ENCODE measurements at places on chromosomes 16 and 17. TPM values are rescaled to one million over a fixed set of nuclear protein-coding genes. Genes with fewer than 3 reads are reported as not detected.

DNA sequence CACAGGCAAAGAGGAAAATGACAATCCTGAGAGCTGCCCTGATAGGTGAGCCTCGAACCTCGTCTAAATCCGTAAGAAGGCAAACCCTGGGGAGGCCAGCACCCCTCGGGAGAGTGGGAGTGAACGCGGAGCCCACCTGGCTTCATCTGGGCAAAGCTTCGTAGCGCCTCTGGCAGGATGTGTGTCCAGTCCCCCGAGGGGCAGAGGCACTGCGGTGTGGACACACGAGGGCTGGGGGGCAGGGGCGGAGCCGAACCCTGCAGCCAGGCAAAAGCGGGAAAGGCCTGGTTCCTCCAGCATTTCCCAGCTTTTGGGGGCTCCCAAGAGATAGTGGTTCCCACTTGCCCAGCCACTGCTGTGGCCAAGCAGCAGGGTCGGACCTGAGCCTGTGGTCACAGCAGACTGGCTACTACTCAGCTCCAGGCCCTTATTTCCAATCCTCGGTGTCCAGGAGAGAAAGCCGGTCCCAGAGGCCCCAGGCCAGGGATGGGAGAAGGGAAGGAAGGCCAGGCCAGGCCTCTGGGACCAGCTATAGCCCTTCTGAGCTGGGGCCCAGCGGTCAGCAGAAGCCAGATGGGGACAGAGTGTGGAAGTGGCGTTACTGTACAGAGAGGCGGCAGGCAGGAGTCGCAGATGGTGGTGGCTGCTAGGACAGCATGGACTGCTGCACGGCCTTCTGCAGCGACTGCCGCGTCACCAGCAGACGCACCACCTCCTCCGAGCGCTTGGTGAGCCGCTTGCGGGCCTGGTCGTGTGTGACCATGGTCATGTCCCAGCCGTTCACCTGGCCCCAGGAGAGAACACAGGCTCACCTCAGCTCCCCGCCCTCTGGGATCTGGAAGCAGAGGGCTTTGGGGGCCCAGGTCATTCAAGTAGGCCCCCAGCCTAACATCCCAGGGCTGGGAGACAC lies 5.0 kb downstream of the TAX1BP3 start:
- no peak for DNase-seq

DNA sequence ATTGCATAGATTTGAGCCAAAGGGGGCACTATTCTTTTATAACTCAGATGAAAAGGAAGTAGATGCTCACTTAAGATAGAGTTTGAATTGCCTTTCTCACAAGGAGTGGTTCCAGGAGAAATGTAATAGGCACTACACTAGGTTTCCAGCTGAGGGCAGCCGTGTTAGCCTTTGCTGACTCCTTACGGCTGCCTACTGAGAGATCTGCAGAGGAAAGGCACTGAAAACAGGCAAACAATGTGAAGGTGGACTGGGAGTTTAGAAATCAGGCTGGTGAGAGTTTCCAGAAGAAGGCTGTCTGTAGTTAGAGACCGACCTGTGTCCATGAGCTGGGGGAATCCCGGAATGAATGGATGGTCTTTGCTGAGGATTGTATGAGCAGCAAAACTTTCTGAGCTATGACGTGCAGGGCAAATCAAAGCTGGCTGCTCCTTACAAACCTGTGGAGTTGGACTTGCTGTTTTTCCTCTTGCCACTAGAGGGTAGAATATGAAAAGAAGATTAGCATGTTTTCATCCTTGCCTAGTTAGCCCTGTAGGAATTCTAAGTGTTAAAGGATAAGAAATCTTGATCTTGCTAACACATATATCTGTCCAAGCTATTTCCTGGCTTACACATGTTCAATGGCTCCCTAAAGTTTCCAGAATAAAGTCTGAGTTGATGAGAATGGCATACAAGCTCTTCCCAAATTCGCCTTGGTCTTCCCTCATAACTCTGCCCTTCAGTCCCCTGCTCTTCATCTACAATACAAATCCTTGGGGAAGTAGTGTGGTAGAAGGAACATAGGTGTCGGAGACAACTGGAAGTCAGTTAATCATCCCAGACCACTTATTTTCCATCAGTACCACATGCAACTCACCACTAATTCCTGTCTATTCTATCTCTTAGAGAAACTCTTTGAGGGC lies 20.1 kb upstream of the TAOK1 start:
- peak; percentile 57 for DNase-seq

GRCh38 chr17:55704401-55704800 lies 18.3 kb downstream of the TMEM100 start:
- DNase-seq: no peak

- DNase-seq: no peak
Measured at GRCh38 chr16:2244926-2245795, 6.2 kb downstream of the ECI1 start.

- no peak for DNase-seq
Measured at GRCh38 chr16:69233124-69233523, 46.2 kb downstream of the SNTB2 start.

DNA sequence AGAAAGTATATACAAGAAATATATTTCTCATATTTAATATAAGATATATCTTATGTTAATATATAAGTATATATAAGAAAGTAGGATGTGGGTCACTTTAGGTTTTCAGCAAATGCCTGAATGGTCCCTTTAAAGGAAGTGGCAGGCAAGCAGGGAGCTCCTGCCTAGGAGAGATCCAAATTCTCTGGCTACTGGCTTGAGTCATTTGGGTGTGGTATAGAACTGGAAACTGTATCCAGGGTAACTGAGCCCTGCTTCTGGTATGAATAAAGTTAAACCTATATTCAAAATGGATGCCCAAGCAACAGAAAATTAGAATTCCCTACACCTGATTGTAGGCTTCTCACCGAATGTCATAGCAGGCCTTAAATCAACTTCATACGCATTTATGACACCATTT lies 144.4 kb downstream of the ZNF18 start:
- no peak for DNase-seq

- no peak for DNase-seq
Measured at GRCh38 chr16:75256059-75256571, 4.7 kb upstream of the BCAR1 start.

GRCh38 chr17:33968350-33969044 lies 286.6 kb upstream of the CCL2 start:
- DNase-seq: peak; percentile 62

GRCh38 chr17:66135219-66135618 lies 56.7 kb downstream of the CEP112 start:
- DNase-seq: no peak

DNA sequence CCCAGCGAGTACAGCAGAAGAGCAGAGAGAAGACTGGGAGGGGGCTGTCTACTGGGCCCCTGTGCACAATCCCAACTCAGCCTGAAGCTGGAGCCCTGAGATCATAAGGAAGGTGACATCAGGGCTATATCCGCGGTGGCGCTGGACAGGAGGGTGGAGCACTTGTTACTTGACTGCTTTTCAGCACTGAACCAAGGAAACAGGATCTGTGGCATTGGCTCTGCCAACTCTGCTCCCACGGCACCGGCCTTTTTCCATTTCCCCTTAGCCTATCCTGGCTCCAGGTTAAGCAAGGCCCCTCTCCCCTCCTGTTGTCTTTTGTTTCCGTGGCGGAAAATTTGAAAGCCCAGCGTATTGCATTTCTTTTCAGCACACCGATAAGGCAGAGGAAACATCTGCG lies 125.0 kb upstream of the IRX3 start:
- DNase-seq: no peak

GRCh38 chr16:49620158-49620868 lies 235.6 kb downstream of the ZNF423 start:
- DNase-seq: no peak

DNA sequence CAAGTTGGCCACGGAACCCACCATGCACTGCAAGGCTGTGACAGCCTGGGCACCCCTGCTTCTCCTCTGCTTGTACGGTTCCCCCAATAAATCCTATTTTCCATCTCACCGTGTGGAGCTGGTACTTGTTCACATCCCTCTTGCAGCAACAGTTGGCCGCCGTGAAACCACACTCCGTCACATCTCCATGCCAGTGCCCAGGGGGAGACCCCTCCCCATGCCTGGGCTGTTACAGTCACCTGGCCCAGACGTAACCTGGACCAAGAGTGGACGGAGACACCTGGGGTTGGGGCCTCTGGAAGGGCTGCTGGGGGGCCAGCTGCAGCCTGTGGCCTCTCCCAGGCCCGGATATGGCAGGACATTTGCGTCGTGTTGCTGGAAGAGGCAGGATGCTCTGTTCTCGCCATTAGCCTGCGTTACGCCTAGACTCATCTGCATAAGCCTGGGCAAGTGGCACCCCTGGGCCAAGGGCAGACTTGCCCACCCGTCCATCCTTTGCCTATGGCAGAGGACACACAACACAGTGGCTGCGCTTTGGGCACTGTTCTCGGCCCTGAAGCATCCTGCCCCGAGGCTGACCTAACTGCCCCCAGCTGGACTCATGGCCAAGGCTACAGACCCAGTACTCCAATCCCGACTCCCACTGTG lies 14.2 kb upstream of the KREMEN2 start:
- no peak for DNase-seq

DNA sequence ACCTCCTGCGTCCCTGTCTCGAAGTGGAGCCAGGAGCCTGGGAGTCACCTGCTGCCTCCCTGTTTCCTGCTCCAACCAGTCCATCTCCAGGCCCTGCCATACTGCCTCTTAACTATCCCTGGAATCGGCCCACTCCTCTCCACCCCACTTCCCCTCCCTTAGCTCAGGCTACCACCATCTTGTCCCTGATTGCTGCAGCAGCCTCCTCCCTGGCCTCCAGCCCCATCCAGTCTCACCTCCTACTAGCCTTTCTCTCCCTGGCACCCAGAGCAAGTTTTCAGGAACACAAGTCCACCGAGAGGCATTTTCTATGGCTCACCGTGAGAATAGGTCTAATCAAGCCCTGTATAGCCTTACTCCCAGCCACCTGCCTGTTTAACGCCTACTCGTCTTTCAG lies 865 bp upstream of the CAMKK1 start:
- DNase-seq: no peak

DNA sequence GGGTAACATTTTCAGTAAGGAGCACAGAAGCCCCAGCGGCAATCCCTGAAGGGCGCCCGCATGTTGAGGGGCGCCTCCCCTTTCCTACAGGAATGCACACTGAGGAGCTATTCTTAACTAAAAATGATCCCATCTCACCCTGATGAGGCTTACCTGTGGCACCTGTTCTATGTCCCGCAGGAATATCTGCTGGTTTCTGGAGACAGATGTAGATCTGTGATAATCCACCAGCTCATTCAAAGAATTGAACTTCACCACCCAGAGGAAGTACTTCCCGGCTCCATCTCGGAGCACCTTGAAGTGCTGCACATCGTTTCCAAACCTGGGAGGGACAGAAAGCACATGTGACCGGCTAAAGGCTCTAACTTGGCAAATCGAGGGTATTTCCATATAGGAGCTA lies 32.3 kb upstream of the SLC25A19 start:
- no peak for DNase-seq

DNA sequence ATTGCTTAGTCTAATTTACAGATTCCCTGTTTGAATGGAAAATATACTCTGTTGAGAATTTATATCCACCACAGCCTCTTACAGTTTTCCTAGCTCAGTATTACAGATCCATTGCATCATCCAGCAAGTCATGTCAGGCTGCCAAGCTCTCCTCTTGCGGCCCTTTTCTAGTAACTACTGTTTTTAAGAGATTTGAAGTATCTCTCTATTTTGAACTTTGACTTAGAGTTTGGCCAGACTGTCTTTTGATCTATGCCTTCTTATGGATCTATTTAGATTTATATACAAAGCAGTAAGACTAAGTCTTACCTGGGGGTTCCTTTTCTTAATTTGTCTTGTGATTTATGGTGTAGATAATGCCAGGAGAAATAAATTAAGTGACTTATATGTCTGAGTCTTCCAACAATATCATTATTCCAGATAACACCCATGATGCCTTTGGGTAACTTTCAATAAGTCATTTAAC lies 53.1 kb upstream of the ABCC11 start:
- DNase-seq: no peak

DNA sequence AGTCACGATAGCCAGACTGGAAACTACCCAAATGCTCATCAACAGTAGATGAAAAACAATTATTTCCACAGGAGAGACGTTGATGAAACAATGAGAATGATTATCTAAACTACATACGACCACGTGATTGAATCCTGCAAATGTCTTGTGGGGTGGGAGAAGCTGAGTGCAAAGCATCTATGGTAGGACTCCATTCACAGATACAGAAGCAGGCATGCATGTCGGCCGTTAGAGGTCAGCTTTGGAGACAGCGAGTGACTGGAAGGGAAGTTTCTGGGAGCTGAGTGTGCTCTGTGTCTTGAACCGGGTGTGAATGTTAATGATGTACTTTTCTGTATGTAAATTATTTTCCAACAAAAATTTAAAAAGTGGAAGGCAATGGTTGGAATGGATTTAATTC lies 71.5 kb upstream of the DNAJA2 start:
- no peak for DNase-seq

DNA sequence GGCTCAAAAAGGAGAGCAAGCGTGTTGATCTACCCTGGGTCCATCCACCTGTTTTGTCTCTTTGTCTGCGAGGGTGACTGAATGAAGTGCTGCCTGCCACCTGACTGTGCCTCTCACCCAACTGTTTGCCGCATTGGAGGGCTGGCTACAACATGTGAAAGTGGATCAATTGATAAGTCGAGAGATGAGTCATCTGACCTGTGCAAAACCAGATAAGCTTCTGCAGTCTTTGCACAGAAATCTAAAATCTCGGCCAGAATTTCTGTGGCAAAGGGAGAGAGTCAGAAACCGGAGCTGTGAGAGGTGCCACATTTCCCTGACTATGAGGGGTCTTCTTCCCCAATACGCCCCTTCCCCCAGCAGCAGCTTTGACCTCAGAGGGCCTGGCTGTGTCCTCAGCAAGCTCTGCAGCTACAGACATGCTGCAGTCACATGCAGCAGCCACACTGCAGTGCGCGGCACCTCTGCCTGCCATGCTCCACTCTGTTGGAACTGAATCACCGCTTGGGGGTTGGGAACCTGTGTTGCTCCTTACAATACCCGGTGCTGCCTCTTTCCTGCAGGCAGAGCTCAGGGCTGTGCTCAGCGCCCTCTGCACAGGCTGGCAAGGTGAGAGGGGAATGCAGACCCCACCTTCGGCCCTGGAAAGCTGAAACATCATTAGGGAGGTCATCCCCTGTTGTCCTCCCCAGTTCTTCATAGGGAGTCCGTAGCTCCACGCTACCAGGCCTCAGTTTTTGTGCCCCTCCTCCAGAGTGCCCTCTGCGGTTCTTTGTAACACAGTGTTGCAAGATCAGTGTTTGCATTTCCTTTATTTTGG lies 16.2 kb upstream of the HAS3 start:
- peak; percentile 41 for DNase-seq

- no peak for DNase-seq
Measured at GRCh38 chr16:89672177-89672941, 14.1 kb upstream of the CDK10 start.

The ZSCAN10 gene
- 0.09 TPM for total RNA-seq

The KCNJ18 gene
- total RNA-seq: not detected

The TNP2 gene
- not detected for total RNA-seq

The EPN3 gene
- total RNA-seq: not detected

The SF3B3 gene
- total RNA-seq: 543 TPM
